ENCODE measurements at places on chromosomes 12 and 14.

GRCh38 chr14:50937325-50937724 is 7.0 kb downstream of the PYGL start:
- no peak for DNase-seq

DNA sequence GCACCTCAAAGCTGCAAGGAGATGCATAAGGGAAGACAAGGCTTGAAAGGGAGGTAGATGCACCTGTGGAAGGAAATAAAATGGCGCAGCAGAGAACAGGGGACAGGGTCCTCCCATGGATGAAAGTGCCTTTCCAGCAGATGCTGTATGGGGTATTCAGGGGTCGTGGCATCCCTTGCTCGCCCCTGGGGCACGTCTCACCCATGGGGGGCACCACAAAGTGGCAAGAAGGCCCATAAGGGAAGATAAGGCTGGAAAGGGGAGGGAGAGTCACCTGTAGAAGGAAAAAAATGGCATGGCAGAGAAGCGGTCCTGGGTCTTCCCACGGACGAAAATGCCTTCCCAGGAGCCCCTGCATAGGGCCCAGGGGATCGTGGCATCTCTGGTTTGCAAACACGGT is 265.1 kb downstream of the ALG10 start:
- DNase-seq: peak; percentile 59

GRCh38 chr14:92944976-92945375 is 22.0 kb downstream of the CHGA start:
- DNase-seq: no peak

DNA sequence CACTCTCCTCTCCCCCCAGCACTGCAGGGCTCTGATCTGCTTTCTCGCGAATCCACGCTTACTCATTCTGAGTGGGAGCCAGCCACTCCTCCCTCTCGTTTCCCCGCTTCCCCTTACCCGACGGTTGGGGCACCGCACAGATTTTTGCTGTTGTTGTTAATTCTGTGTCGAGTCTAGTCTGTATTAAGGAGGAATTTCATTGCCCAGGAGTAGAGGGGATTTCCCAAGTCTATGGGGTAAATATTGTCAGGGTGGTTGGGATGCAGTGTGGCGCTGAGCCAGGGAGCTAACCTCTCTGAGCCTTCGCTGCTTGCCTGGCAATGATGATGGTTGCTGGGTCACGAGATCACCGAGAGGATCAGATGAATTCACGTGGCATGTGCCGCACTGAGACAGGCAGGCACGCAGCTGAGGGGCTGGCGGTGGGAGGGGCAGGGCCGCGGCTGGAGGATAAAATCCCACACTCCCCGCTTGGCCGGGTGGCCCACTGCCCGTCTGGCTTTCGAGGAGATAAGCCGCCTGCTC is 18.5 kb downstream of the NCOR2 start:
- DNase-seq: peak; percentile 74

- no peak for DNase-seq
Observed at GRCh38 chr14:70919774-70920173, 12.5 kb downstream of the PCNX1 start.

- no peak for DNase-seq
Observed at GRCh38 chr14:100783630-100784370, 42.1 kb upstream of the MEG3 start.

Data from lower leg skin (tissue), 4 donors.